Fibroblast of skin of back (primary cell): ENCODE measurements at places on chromosomes 4 and X.

- no peak for DNase-seq
Measured at GRCh38 chr4:38111024-38111423, 150.8 kb downstream of the PTTG2 start.

DNA sequence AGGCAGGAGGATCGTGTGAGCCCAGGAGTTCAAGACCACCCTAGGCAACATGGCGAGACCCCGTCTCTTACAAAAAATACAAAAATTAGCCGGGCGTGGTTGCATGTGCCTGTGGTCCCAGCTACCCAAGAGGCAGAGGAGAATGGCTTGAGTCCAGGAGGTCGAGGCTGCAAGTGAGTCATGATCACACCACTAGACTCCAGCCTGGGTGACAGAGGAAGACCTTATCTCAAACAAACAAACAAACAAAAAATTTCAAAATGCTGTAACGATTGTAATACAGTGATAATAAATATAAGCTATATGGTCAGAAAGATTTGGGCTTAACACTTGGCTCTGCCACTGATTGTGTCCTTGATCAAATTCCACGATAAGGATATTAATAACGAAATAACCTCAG is 24.2 kb downstream of the SLC25A4 start:
- DNase-seq, result no peak

DNA sequence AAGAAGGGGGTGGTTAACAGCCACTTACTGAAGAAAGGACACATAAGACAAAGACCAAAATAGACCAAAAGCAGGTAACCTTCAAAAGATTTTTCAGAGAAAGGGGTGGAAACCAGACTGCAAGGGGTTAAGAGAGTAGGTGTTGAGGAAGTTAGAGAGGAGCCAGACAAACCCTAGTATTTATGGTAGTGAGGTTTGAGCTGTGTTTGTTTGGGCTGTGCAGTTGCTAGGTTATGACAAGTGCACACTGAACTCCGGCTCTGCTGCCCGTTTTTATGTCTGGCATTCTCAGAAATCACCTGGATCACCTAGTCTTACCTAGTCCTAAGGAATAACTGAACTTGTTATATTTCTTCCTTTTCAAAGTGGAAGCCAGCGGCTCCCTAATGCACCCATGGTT is 22.9 kb upstream of the G3BP2 start:
- DNase-seq, result no peak

GRCh38 chr4:77145842-77146185 is 11.2 kb upstream of the CCNG2 start:
- no peak for DNase-seq

DNA sequence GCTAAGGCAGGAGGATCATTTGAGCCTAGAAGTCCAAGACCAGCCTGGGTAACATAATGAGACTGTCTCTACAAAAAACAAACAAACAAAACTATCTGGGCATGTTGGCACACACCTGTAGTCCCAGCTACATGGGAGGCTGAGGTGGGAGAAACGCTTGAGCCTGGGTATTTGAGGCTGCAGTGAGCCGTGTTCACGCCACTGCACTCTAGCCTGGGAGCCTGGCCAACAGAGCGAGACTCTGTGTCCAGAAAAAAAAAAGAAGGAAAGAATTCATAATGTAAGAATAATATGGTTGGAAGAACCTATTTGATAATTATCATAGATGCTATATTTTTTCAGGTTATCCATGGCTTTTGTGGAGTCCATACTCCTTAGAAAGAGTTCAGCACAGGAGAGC is 26.0 kb upstream of the DCHS2 start:
- no peak for DNase-seq

GRCh38 chr4:2301225-2301642 is 39.3 kb upstream of the MXD4 start:
- no peak for DNase-seq

DNA sequence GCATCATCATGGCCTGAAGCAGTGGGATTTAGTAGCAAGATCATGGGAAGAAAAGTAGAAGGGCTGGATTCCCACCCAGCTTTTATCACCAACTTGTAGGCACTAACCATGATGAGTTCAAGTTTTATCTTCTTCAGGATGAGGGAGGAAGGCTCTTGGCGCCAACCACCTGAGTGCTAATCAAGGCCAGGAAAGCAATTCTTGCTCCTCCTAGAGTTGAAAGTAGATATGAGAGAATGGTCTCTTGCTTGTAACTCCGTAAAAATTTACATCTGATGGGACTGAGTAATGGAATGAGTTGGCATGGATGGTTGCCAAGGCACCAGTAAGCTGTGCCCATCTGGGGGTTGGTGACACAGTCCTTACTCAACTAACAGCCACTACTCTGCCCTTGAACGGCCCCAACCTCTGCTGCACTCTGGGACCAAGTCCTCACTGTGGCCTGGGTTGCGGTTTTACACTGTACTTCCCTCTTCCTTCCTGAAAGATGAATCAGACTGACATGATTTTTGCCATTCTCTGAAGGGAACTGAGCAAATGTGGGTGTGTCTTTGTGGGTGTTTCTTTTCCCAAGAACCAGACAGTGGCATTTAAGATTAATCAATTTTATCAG is 39.4 kb upstream of the NDP start:
- peak; percentile 86 for DNase-seq

DNA sequence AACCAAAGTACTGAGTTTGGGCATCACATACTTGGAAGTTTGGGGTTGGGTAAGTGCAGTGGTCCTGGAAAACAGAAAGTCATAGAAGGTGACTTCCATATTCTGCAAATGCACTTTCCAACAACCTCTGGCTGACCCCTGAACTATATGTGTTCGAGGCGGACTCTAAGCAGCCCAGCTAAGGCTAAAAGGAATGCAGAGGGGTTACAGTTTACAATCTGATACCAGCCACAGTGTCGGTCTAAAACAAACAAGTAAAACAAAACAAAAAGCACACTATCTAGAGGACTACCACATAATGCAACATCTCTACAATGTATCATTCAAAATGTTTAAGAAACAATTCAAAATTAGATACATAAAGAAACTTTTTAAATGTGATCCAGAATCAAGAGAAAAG is 185.6 kb downstream of the ADAMTS3 start:
- no peak for DNase-seq

- DNase-seq, result no peak
Measured at GRCh38 chr4:154039435-154040343, 250.8 kb upstream of the SFRP2 start.

DNA sequence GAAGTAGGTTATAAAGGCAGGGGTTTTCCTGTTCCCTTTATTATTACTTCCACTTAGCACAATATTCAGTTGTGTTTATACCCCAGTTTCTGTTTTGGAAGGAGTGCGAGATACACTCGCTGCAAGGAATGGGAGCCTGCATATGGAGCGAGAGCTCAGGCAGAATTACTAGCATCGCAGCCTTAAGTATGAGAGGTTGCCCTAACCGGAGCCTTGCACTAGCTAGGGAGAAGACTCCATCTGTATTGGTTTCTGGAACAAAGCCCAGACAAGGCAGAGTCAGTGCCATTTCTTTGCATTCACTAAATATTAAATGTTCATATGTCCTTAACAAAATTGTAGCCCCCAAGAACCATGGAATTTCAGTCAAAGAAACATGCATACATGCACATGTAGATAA is 6.2 kb upstream of the DCTD start:
- DNase-seq, result no peak

GRCh38 chr4:17195461-17196275 is 297.2 kb upstream of the LDB2 start:
- DNase-seq, result peak; percentile 50

GRCh38 chr4:40875507-40876150 is 125.9 kb downstream of the NSUN7 start:
- DNase-seq, result no peak

DNA sequence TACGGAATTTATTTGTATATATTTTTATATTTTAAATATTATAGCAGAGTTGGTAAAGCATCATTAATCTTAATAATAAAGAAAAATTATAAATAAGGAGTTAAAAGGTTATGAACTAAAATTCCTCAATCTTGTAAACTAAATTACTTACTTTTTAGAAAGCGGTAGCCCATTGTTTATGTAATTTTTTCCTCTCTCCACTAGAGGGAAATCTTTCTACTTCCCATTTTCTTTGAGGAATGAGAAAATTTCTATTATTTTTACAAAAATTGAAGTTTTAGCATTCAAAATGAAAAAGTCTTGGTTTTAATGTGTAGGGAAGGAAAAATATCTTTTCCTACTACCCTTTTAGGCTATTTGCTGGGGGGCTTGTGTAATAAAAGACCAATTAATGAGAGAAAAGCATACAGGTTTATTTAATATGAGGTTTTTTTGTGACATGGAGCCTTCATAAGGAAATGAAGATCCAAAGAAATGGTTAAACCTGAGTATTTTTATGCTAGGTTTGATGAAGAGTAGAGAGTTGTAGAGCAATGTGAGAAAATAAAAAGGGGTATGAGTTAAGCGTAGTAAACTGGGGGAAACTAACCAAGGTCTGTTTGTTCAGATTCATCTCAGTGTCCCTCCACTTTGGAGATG is 68.7 kb upstream of the ADAD1 start:
- peak; percentile 21 for DNase-seq

- DNase-seq, result peak; percentile 67
Measured at GRCh38 chr4:61374447-61374891, 174.3 kb downstream of the ADGRL3 start.

GRCh38 chrX:82585868-82586267 is 922.2 kb upstream of the POU3F4 start:
- DNase-seq, result no peak

DNA sequence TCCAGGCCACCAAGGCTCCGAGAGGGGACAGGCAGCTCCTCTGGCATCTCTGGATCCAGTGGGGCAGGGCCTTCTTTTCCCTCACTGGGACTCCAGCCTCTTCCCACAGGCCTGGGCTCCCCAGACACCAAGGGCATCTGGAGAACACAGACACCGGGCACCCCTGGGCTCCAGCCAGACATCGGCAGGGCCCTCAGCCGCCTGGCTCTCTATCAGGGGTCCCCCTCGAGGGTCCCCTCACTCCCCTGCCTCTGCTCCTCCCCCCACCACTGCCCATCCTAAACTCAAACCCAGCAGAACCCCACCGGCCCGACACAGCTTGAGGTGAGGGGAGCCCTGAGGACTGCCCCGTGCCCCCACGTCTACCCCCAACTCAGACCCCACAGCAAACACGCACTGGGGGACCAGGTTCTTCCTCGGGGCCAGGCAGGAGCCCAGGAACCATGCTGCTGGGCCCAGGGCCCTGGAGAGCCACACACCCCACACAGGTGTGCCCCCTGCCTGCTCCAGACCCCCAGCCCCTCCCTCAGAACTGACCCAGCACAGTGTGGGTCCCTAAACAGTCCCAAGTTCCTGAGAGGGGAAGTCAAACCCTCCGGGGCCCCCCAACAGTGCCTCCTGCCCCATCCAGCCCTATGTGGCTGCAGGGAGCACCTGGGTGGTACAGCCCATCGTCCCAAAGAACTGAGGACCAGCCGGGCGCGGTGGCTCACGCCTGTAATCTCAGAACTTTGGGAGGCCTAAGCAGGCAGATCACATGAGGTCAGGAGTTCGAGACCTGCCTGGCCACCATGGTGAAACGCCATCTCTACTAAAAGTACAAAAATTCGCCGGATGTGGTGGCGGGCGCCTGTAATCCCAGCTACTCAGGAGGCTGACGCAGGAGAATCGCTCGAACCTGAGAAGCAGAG is 86.8 kb downstream of the FAM53A start:
- DNase-seq, result no peak

DNA sequence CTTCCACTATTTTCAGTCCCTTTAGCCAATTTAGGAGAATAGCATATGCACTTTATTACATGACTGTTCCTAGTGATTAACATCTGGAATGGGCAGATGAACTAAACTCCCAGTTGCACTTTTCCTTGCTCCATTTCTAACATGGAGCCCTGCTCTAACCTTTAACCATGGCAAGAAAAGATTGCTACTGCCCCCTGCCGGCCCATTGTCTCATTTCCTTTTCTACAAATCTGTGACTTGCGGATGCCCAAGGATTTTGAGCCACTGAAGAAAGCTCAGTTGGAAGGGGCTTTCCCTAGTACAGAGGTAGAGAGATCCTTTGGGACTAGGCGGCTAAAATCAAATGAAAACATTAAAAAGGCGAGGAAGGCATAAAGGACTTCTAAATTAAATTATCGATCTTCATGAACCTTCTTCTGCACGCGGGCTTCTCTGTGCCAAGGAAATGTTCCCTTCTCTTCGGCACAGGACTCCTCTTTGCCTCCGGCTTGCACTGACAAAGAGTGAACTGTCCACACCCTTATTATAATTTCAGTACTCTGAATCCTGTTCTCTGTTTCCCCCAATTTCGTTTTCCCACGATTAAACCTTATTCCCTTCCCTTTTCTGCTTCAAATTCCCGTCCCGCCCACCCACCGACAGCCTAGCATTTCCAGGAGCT is 577 bp upstream of the GLRA2 start:
- peak; percentile 50 for DNase-seq

GRCh38 chrX:545452-545885 is 85.1 kb upstream of the SHOX start:
- no peak for DNase-seq

DNA sequence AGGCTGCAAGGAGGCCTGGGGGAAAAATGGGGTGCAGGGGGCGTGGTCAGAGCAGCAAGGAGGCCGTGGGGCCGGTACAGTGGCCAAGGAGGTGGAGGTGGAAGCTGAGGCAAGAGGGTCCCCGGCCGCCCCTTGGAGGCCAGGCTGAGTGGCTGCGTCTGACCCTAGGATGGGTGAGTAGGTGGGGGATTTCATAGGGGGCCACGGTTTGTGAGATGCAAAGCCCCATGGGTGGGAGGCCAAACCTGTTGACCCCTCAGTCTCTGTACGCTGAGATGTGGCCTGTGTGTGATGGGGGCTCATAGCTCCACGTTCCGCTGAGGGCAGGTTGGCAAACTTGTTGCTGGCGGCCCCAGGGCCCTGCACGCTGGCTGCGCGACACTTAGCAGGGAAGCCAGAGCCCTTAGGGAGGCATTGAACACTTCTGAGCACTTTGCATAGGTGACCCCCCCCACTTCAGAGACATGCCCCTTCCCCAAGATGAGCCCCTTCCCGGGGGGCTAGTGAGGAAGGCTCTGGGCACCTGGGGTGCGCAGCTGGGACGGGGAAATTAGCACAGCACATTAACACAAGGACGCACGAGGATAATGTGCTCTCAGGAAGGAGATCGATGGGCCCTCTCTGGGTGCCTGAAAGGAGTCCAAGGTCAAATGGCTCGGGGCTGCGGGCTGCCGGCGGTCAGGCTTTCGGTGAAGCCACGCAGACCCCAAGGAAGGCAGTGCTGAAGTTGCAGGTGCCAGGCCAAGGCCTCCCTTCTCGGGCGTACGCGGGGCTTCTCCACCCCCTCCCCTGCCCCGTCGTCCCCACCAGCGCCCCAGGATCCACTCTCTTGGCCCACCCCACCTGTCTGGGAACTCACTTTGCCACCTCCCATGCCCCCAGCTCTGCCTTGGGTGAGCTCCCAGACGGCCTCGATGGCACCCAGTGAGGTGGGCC is 107.4 kb downstream of the HMX1 start:
- no peak for DNase-seq
